ENCODE measurements at places on chromosomes 11 and 22.

- no peak for DNase-seq
These were observed 897.3 kb downstream of the METTL15 start for GRCh38 chr11:29005401-29005980.

GRCh38 chr11:126898802-126899201 lies 101.8 kb downstream of the KIRREL3 start:
- no peak for DNase-seq

DNA sequence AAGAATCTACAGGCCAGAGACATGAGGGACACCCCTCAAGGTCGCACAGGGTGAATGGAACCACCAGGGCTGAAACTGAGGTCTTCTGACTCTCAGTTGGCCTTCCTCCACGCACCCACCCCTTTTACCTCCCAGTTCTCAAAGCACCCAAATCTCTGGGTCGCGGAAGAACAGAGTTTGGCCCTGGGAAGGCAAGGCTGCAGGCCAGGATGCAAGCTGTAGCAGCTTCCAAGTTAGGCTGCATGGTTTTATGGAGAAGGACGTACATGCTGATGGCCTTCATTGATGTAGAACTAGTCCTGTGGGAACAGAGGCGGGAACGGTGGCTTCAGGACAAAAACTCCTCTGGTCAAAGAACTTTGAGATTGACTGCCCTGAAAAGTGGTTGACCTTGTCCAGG lies 143.5 kb upstream of the B3GAT1 start:
- no peak for DNase-seq

DNA sequence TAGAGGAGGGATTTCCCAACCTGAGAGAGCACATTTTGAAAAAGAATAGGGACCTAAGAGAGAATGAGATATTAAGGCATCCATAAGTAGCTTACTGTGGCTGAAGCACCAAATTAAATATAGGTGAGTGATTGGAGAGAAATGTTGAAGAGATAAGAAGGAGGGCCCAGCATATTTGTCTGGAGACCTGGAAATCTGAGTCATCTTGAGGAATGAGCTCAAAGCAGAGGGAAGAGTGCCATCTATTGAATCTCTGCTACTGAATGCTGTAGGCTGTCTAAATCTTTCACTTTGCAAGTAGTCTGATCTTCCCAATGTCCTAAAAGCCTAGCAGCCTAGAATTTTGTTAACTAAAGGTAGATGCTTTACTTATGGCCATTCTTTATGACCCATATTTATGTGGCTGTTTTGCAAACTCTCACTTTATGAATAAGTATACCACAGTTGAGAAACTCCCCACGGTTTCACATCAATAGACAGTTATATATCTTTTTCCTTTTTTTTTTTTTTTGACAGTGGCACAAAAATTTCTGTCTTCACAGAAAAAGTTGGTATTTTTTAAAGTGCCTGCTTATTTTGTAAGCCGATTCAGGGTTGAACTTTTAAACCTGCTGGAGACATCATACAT lies 2093.5 kb downstream of the LRRC4C start:
- DNase-seq = peak; percentile 58

- DNase-seq = no peak
These were observed 1.4 kb downstream of the PACSIN3 start for GRCh38 chr11:47184711-47185304.

DNA sequence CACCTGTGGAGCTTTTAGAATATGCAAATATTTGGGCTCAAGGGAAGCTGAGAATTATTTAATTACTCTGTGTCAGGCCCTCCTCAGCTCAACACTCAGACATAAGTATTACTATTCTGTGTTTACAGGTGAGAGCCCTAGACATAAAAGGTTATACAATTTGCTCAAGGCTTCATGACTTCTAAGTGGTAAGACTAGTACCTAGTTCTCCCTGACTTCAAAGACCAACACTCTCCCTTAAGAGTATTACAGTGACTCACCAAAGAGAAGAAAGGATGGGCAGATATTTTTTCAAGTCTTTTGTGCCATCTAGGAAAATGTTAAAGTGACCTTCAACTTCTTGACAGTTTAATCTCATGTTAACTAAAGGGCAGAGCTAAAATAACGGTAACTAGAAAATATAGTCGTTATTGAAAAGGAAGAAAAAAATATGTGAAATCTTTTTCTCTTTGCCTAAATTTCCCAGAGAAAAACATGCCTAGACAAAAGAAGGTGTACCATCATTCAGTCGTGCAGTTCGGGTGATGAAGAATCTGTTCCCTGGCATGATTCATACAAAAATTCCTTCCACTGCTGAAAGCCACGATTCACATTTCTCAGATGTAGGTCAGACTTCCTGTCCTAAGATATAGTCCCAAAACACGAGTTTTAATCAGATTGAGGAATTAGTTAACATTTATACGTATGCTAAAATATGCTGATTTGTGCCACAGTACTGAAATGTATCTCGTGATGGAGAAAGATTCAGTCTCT lies 849.1 kb upstream of the API5 start:
- DNase-seq = peak; percentile 9

GRCh38 chr11:68181719-68182451 lies 31.2 kb downstream of the KMT5B start:
- no peak for DNase-seq

DNA sequence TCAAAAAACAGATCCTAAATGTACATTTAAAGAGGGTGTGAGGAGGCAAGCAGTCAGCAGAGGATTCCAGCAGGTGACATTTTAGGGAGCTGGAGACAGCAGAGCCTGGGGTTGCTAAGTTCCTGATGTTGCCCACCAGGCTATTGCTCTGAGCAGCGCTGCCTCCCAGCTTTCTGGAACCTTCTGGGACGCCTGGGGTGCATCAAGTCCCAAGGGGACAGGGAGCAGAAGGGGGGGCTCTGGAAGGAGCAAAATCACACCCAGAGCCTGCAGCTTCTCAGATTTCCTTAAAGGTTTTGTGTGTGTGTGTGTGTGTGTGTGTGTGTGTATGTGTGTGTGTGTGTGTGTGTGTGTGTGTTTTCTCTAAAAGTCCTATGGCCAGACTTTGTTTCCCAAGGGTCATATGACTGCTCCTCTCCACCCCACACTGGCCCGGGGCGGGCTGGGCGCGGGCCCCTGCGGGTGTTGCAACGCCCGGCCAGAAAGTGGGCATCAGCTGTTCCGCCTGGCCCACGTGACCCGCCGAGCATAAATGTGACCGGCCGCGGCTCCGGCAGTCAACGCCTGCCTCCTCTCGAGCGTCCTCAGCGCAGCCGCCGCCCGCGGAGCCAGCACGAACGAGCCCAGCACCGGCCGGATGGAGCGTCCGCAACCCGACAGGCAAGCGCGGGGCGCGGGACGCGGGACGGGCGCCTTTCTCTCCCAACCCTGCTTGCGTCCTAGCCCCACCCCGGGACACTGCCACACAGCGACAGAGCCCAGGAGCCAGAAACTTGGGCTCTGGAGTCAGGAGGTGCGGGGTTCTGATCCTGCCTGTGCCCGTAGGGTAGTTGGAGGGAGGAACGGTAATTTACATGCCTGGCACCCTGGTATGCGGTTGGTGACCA lies at the start of gene HMOX1:
TSS of gene HMOX1 (plus strand) at position 560 of the 887 bp plus-strand sequence. CDS start at position 638, 78 bp downstream.
- peak; percentile 87 for DNase-seq

DNA sequence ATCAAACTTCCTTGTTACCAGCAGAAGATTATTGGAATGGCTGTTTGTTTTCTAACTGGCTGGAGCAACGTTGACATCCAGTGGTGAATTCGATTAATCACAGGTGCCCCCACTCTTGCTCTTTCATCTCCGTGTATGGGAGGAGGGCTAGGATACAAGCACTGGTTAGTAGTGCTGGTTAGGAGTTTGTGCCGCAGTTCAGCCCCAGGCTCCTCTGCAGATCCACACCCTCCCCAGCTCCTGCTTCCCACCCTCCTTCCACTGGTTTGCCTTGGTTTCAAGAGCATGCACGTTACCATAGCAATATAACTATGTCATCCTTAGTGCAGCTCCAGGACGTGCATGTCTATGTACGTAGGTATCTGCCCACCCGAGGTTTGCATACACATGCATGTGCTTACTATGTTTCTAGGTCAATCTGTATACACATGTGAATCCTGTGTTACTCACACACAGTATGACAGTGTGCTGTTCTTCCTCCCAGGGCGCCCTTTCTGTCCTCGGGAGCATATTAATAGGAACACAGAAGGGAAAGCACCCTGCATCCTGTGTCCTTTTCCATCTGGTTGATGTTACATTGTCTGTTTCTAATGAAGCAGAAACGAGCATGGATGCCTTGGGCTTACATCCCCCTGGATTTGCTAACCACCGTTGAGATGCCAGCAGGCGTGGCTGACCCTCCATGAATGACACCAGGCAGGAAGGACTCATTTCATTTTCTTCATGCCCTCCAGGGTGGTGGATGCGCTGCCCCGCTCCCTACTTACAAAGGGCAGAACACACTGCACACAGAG lies 539.3 kb downstream of the OPCML start:
- DNase-seq = peak; percentile 5

DNA sequence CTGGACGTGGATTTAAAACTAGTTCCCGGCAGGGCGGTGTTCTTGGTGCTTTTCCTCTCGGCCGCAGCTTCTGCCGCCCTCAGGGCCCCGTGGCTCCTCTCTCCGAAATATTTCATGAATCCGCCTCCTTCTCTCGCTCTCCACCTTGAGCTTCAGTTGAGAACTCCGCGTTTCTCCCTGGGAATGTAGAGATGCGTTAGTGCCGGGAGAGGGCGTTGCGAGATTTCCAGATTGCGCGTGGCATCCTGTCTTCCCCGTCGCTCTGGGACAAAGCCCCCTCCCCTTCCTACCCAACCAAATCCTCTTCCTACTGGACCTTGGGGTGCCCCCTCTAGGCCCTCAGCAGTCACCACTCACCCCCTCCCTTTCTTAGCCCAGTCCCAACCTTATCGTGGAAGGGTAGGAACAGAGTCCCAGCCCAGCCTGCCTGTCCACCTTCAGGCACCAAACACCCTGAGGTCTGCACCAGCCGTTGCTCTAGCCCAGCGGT lies 15.5 kb upstream of the RAC2 start:
- no peak for DNase-seq

DNA sequence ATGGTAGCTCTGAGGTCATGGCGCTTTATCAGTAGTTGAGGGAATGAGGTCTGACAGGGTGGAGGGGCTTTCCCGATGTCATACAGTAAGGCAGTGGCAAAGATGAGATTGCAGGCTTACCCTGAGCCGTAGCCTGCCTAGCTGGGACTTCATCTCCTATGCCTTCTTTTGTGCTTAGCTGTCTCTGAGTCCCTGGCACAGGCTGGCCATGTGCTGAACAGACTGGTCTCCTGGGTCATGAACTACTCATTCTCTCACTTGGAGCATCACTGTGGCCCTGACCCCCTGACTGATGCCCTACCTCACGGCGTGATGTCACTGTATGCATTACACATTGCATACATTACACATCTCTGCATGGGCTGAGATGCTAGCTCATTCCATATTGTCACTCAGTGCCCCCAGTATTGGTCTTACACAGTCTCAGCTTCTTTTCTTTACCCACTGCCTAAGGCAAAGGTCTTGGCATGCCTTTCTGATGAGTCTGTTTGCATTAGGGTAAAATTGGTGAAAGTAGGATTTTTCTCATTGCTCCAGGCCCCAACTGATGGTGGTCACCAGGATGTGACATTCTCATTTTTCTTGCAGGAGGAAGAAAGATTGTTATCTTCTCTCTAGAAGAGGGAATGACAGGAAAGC lies 389.4 kb upstream of the CADM1 start:
- DNase-seq = no peak

DNA sequence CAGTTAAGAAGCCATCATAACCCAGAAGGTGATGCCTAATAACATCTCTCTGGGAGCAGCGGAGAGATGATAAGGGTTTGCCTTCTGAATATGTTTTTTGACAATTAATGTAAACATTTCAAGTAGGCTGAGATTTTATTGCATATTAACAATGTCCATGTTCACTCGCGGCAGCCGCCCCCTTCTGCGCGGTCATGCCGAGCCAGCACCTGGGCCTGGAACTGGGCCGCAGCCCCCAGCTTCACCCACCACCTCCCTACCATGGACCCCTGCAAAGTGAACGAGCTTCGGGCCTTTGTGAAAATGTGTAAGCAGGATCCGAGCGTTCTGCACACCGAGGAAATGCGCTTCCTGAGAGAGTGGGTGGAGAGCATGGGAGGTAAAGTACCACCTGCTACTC lies 4.3 kb upstream of the SAA1 start:
- no peak for DNase-seq

DNA sequence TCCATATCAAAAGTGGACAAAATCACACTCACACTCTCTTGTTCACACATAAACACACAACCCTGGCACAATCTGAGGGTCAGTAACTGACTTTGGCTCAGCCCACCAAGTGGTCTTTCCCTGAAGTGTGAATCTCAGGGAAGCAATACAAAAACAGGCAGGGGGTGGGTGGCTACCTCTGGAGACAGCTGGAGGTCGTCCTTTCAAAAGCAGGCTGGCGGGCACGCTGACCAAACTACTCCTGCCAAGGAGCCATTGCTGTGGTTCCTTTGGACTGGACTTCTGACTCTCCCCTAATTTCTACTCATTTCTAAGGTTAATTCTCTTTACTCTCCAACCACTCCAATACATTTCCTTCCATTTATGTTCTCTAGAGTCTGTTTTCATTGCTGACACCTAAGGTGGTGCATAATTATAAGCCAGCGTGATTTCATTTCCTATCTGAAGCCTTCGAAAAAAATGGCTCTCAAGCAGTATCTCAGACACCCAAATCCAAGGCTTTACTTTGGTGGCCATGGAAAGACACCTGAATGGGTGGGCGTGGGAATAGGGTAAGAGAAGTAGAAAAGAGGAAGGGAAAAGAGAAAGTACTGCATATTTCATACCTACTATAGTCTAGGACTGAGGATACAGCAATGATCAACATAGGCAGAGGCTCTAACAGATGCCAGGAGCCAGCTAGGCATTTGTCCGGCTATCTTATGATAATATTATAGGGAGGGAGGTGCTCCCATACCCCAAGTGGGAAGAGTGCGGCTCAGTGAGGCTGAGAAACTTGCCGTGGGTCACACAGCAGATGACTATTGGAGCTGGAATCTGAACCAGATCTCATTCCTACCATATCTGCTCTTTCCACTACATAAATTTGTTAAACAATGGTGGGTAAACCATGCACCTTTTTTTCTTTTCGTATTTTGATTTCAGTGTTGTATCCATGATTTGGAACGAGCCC lies 22.0 kb downstream of the FZD4 start:
- DNase-seq = no peak

DNA sequence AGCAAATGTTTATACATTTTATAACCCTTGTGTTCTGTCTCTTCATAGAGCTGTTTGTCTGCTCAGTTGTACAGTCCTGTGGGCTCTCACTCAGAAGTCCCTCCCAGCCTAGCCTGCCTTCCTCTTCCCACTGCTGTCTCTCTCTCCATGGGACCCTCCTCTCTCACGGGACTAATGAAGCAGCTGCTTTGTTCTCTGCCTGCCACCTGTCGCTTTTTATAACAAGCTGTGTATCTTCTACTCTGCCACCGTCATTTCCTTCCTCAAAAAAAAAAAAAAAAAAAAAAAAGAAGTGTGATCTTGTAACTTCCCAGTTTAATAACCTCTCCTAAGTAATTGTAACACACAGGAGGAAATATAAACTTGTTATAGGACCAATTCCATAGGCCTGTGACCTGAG lies 92.2 kb upstream of the ALKBH3 start:
- DNase-seq = no peak
